A549 treated with DMSO at 1 μM for 4 hours (cell line): ENCODE measurements at places on chromosomes 13 and 19. TPM values are rescaled to one million over a fixed set of nuclear protein-coding genes. Genes with fewer than 3 reads are reported as not detected.

The FFAR1 gene
- not detected in 5 replicates for total RNA-seq

The TMEM86B gene
- total RNA-seq = 3.2 to 7.0 TPM (median 4.7 TPM) in 5 replicates

The SYCN gene
- not detected in 5 replicates for total RNA-seq

The CNMD gene
- total RNA-seq = not detected in 5 replicates

The VAV1 gene
- 7.0 to 8.7 TPM (median 8.2 TPM) in 5 replicates for total RNA-seq

The WTIP gene
- total RNA-seq = 24.9 to 32.8 TPM (median 32.0 TPM) in 5 replicates

The TEX26 gene
- not detected in 5 replicates for total RNA-seq

The CYTH2 gene
- total RNA-seq = 52.6 to 56.4 TPM (median 53.6 TPM) in 5 replicates

The LYPD3 gene
- 0.45 to 1.2 TPM (median 0.58 TPM) in 5 replicates for total RNA-seq

The SPIB gene
- 0.21 to 0.56 TPM (median 0.42 TPM) in 5 replicates for total RNA-seq

The MTUS2 gene
- total RNA-seq = 0.01 TPM in 2 of 5 replicates, not detected in the others

The PEX11G gene
- 1.7 to 2.3 TPM (median 1.9 TPM) in 5 replicates for total RNA-seq

The MTRF1 gene
- total RNA-seq = 5.3 to 8.0 TPM (median 6.1 TPM) in 5 replicates

The ZNF763 gene
- total RNA-seq = not detected in 5 replicates

The LEUTX gene
- not detected in 5 replicates for total RNA-seq

The MISP3 gene
- total RNA-seq = 3.4 to 3.6 TPM (median 3.6 TPM) in 5 replicates

The GRK1 gene
- 0.02 TPM in 1 of 5 replicates, not detected in the others for total RNA-seq

The KLF1 gene
- total RNA-seq = 0.06 TPM in 1 of 5 replicates, not detected in the others

The FAM216B gene
- not detected in 5 replicates for total RNA-seq

The FOXA3 gene
- 0.54 to 1.1 TPM (median 1.0 TPM) in 5 replicates for total RNA-seq
